Stromal cell of bone marrow (primary cell): ENCODE measurements at places on chromosomes 11 and 22.
A peak's percentile ranks its signal among the peaks of the same experiment; 100 is the strongest.

GRCh38 chr11:128897826-128898225, 6.7 kb downstream of the KCNJ5 start:
- no peak for DNase-seq

- no peak for DNase-seq
Observed at GRCh38 chr22:31120230-31120629, 2.5 kb upstream of the INPP5J start.

GRCh38 chr22:46055911-46056545, 79.1 kb upstream of the WNT7B start:
- DNase-seq = no peak

DNA sequence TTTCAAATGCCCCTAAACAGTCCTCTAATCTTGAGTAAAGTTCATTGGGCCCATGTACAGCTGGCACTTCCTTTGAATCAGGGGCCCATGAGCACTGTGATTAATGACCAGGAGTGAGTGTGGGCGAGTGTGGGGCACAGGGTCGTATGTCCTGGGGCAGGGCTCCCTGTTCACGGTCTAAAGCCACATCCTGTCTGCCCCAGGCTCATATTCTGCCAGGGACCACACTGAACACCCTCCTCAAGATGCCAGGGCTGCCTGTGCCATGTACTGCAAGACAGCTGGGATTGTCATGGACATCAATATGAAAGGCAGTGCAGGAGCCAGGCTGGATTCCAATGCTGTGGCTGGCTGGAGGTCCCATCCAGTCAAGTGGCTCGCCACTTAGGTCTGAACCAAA, 130.5 kb downstream of the KIRREL3 start:
- no peak for DNase-seq

DNA sequence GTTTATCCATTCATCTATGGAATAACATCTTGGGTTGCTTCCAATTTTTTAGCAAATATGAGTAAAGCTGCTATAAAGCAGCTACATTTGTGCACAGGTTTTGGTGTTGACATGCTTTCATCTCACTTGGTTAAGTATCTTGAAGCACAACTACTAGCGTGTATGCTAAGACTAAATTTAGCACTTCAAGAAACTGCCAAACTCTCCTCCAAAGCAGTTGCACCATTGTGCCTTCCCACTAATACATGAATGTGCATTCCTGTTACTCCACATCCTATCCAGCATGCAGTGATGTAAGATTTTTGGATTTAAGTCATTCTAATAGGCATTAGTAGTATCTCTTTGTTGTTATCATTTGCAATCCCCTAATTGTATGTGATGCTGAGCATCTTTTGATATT, 230.7 kb downstream of the KCNA4 start:
- no peak for DNase-seq

DNA sequence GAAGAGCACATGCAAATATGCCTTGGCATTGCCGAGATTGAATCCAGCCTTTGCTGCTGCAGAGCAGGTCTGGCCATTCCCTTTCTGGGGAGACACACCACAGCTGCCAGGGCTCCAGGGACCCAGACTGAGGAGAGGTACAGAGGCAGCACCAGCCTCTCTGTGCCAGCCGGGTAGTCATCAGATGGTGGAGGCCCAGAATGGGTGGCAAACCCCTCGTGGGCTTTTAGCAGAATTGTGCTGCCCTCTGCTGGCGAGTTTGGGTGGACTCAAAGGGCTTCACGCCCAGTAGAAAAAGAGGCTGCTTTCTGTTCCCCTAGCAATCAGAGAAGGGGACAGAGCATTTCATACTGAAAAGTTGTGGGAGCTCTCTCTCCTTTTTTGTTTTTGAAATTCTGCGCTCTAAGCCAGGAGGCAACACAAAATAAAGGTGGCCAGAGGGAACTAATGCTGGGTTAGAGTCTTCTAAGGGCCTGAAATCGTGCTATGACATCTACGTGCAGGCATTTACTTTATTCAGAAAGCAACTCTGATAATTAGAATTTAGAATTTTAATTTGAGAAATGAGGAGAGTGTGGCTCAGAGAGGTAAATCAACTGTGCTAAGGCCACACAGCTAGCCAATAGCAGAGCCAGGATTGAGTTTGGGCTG, 158.8 kb upstream of the NAV2 start:
- DNase-seq = peak; percentile 40

DNA sequence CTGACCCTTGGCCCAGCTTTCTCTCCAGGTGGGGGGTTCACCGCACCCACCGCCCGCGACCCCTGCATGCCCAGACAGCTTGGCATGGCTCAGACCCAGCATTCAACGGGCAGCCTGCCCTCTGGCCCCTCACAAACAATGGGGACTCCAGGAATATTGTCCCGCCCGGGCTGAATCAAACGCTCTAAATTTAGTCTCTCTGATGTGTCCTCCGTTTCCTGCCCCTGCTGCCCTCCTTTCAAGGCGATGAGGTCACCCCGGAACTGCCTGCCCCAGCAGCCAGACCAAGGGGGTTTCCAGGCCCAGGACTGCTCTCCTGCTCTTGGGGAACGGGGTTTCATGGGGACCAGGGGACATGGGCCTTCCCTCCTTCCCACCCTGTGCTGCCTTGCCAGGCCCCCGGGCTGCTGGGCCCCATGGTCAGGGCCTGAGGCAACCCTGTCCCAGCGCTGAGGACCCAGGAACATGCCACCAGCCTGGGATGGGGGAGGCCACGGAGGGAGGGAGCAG, 10.1 kb upstream of the PDGFB start:
- no peak for DNase-seq

GRCh38 chr11:120337355-120338106, 1.3 kb downstream of the ARHGEF12 start:
- DNase-seq = no peak

GRCh38 chr22:36465232-36466021, 16.0 kb downstream of the TXN2 start:
- DNase-seq = no peak

DNA sequence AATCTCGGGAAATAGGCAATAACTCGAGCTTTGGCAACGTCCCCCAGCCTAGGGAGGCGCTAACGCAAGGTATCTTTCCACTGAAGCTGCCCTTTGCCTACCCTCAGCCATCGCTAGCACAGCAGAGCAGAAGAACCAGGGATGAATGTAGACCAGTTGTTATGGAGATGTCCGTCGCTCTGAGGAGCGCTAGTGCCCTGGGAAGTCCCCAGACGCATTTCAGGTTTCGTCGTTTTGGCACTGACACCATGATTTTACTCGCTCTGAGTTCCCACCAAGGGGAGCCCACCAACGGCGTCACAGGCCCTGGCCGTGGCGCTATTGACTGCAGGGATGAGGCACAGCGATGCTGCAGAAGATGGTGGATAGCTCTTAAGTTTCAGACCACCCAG, 22.7 kb upstream of the BDNF start:
- no peak for DNase-seq

DNA sequence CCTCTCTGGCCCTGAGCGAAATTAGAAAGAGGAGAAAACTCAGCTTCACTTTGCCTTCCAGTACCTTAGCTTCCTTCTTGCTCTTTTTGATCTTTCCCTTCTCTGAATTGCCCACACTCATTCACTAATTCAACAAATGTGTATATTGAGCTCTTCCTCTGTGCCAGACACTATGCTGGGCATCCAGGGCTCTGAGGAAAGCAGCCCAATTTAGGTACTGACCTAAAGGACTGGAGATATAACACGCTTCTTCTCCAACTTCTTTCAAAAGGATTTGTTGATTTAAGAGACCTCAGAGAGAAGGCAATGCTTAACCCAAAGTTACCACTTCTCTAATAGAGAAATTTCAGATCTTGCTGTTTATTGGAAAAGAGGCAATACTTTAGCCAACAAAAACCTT, 103.6 kb downstream of the TMPRSS5 start:
- no peak for DNase-seq

GRCh38 chr22:31944700-31945442, 536 bp downstream of the YWHAH start:
- DNase-seq = no peak

GRCh38 chr11:71433648-71434450, 14.3 kb downstream of the DHCR7 start:
- DNase-seq = no peak

DNA sequence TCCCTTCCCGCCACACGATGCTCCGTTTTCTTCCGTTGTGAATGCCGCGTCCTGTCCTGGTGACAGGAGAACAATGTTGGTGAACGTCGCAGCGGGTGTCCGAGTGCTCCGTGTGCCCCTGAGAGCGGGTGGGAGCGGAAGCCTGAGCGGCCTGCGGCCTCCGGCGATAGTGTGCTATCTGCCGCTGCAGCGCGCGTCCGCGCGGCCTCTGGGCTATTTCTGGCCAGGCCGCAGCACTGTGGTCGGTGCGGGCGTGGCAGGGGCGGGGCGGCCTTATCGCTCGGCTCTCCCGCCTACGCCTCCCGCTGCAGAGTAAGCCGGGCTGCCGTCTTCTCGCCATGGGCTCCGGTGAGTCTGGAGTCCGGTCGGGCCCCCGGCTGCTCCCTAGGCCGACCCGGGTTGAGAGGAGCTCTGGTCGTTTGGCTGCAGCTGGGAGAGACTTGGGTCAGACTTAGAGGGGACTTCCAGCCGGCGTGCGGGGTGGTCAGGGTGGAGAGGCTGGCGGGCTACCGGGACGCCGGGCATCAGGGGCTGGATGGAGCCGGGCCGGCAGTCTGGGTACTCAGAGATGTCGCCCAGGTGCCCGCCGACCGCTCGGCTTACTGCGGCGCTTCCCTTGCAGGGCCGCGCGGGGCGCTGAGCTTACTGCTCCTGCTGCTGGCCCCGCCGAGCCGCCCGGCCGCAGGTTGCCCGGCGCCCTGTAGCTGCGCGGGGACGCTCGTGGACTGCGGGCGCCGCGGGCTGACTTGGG, at the start of gene GP1BB:
Gene GP1BB (plus strand): TSS at position 308 of the 751 bp plus-strand sequence. CDS start 31 bp downstream, at position 339.
- no peak for DNase-seq

DNA sequence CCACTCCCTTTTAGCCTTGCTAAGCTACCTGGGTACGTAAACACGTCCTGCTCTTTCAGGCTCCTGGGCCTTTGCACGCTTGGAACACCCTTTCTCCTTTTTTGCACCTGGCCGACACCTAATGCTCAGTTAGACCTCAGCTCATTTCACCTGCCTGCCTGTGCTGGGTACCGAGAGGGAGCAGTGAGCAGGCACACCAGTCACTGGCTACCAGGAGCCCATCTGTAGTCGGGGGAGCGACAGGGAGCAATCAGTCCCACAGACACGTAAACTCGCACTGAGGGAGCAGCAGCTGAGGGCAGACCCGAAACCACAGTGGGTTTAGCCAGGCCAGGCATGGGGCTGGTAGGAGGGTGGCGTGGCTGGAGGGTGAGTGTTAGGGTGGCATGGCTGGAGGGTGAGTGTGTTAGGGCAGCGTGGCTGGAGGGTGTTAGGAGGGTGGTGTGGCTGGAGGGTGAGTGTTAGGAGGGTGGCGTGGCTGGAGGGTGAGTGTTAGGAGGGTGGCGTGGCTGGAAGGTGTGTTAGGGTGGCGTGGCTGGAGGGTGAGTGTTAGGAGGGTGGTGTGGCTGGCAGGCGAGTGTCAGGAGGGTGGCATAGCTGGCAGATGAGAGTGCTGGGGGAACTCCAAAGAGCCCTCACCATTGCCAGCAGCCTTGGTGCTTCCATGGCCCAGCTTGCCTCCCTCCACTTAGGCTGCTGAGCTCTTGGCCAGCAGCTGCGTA, 6.4 kb upstream of the GTSE1 start:
- no peak for DNase-seq

GRCh38 chr22:24443668-24444067, 16.3 kb downstream of the ADORA2A start:
- DNase-seq = no peak

- DNase-seq = no peak
Observed at GRCh38 chr22:29255064-29255621, 12.6 kb downstream of the RHBDD3 start.

DNA sequence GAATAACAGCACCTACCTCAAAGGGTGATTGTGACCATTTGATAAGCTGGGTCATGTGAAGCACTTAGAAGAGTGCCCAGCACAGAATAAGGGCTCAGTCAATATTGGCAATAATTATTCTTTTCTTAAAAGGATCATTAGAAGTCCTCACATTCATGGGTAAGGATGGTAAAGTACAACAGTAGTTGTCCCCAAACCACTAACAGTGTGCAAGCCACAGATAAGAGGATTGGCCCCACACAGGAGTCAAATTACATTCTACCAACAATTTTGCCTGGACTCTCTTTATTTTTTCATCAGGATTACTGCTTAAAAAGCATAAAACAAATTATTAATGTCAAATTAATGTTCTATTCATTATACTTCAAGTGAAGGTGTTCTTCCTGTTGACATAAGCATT, 271.5 kb upstream of the PDGFD start:
- no peak for DNase-seq

DNA sequence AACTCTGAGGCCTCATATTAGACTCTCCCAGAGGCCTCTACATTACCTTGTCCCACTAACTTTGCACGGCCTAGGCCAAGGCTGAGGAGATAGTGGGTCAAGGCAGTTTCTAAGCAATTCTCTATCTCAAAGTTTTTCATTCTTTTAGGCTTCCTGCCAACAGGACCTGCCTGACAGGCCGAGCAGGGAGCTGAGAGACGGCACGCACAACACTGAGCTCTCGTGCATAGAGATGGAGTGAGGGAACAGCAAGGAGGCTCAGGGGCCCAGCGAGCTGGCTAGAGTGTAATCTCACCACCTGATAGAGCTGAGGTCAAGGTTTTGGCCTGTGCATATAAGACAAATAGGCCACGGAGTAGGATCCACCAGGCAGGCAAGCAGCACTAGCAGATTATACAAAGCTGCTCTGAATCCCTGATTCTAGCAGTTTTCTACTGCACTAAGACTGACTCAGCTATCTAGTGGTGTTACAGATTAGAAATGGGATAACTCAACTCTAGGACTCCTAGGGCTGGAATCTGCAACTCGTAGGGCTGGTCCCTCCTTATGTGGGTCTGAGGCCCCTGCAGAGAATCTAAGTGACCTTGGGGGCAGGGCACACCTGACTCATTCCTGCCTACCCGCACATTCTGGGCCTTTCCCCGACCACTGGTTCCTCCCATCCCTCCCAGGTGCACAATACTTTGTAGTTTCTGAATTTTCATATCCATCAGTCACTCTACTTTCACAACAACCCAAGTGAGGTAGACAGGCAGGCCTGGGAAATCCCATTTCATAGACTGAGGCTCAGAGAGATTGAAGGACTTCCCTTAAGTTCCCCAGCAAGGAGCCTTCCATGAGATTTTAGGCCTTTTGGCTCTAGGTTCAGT, 1.7 kb downstream of the CYB5R2 start:
- DNase-seq = no peak

GRCh38 chr11:8292351-8292750, 28.7 kb upstream of the LMO1 start:
- DNase-seq = no peak

GRCh38 chr11:75700940-75701339, 16.7 kb upstream of the MOGAT2 start:
- DNase-seq = no peak

DNA sequence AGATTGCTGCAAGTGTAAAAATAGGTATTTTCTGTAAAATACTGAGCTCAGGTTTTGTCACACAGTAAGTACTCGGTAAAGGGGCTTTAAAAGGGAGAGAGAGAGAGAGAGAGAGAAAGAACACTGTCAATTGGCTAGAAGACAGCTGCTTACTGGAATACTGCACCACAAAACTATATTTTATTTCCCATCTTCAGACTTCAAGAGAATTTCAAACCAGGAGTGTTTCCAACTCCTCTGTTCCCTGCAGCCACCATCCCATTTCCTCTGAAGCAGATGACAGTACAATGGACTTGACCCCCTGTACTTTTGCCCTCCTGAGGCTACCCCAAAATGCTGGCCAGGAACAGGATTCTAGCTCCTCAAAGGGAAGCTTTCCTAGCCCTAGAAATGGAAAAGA, 89.7 kb downstream of the RELT start:
- DNase-seq = no peak
